ENCODE measurements at places on chromosomes 3 and 15.
A peak's percentile ranks its signal among the peaks of the same experiment; 100 is the strongest.

DNA sequence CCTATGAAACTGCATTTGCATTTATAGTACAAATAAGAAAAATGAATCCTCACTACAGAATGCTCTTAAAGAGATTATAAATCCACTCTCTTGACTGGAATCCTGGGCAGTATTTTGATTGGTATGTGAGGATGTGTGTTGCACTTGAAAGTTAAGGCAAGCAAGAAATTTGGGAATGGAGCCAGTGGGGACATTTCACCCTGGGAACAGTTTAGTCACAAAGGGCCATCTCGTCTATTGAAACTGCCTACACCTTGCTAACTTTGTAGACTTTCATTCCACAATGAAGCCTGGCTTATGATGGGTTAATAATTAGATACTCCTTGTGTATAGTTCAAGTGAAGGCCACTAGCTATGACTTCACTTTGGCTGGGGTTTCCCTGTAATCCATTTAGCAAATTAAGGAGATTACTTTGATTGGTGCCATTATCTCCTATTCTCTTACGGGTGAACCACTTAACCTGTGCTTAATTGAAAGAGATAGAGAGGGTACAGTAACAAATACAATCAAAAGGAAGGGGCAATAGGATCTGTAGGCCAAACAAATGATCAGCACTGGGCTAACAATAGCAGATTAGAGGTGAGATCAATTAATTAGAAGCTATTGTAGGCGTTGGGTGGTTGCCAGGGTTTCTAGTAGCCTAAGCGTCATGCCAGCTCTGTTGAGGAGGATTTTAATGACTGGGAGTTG lies 146.9 kb upstream of the RARB start:
- no peak for DNase-seq

GRCh38 chr15:75758071-75758872 lies 45.6 kb upstream of the CSPG4 start:
- peak; percentile 75 for DNase-seq

- DNase-seq: no peak
Measured at GRCh38 chr3:158471639-158472294, 99.2 kb upstream of the MLF1 start.

DNA sequence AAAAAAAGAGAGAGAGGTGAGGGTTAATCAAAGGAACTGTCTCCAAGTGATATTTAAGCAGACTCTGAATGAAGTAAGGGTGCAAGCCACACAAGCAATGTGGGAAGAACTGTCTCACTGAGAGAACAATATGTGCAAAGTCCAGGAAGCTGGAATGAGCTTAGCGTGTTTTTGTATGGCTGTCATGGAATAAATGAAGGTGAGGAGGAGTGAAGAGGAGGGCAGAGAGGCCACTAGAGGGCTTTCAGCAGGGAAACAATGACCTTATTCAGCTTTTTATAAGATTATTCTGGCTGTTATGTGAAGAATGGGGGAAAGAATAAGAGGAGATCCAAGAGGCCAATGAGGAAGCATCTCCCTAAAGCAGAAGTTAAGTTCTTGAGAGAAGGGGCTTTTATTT lies 86.9 kb upstream of the COL8A1 start:
- DNase-seq: no peak

DNA sequence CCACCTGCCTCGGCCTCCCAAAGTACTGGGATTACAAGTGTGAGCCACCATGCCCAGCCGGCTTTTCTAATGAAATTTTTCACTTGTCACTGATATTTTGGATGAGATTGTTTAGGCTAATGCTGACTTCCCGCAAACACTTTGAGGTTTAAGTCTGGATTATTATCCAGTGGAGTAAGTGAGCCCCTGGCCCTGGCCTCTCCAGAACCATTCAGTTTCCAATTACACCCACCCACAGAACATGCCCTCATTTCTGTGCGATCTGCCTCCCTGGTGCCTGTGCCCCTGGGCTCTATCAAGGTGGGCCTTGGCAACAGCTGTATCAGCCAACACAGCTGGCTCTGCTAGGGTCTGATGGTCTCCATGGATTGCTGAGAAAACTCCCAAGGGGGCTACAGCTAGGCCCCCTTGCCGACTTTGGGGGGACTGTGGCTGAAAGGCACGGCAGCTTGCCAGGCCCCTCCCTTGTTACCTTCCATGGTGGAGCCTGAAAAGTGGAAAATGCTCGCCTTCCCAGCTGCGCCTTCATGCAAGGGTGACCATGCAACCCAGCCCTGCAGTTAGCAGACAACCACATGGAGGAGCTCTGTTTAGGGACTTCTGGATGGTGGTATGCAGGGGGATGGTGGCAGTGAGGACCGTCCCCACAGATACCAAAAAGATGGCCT lies 288.9 kb downstream of the FAM43A start:
- no peak for DNase-seq

DNA sequence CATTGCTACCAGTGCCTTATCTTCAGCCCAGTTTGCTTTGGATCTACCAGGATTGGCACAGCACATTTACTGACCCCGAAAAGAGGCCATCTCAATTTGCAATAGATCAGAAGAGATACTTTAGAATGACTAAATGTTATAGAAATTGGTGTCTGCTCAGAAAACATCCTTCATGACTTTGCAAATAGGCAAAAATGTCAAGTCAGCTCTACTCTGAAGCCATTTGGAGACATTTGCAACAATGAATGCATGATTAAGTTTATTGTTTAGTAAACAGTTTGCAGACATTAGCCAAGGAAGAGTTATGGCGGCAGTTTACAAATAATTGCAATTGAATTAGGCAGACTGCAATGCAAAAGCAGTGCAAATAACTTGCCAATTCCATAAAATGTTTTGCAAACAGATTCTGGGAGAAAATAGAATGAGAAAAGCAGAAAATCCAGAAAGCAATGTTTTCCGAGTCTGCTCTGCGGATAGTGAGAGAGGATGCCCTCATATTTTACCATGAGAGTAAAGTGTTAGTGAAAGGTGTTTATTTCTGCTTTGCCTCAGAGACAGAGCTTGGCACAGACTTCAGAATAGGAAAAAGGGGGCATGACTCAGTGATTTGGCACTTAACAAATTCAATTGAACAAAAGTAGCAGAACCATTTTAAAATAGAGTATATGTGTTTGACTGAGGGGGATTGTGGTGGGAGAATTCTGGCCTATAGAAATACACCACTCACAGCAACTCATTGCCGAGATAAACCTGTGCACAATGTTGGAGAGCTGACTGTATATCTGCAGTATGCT lies 334.9 kb upstream of the NR2F2 start:
- DNase-seq: no peak

DNA sequence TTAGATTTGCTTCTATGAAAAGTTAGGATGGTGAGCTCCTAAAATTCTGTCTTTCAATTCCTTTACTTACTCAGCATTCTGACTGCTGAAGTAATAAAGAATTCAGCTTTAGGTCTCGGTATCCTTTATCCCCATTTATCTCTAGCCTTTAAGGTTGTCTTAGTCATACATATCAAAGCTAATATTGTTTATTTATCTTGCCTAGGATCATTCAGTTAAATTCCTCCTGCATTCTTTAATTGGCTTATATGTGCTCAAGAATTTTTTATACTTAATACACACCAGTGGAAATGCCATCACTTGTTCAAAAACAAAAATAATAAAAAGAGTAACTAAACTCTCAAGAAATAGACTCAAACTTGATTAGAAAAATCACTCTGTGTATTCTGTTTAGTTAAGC lies 507.0 kb downstream of the ZPLD1 start:
- no peak for DNase-seq

DNA sequence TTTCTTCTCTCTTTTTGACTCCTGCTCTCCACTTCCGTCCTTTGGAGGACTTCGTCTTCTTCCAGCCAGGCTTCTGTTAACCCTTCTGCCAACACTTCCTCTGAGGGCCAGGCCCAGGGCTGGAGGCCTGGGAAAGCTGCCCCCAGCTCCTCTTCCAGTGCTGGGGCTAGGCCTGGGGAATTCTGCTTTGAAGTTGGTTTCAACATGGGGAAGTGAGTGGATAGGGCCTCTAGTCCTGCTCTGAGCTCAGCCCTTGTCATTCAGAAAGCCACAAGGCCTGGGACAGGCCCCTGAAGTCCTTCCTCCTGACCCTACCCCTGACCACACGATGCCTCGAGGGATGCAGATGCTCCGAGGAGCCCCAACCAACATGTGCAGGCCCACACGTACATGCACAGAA lies 53.9 kb upstream of the HERC1 start:
- no peak for DNase-seq

- no peak for DNase-seq
Measured at GRCh38 chr3:2420919-2421318, 322.3 kb downstream of the CNTN4 start.

- DNase-seq: no peak
Measured at GRCh38 chr3:126927846-126928245, 55.1 kb upstream of the PLXNA1 start.

DNA sequence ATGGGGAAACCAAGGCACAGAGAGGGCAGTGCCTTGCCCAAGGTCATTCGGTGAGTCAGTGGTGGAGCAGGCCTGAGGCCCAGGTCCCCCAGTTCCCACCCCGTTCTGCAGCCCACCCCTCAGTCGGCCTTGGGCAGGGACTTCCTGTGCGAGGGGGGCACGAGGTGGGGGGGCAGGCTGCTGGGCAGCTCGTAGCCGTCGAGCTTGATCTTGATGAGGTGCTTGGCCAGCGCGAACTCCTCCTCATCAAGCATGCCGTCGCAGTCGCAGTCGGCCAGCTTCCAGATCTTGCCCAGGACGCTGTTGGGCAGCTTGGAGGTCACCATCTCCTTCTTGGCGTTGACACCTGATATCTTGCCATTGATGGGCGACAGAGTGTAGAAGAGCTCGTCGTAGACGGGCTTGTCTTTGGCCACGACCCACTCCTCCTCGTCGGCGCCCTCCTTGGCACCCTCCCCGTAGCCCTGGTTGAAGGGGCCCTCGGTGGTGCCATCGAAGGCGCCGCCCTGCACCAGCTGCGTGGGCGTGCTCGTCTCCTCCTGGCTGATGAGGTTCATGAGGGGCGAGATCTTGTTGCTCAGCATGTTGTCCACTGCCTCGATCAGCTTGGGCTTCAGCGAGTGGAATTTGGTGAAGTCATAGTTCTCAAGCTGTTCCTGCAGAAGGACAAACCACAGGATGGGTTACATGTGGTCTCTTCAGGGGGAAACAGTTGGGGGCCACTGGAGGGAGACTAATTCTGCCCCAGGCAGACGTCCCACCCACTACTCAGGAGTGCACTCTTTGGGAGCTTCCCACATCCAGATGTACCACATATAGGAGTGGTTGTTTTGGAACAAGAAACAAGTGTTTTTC lies 6.9 kb upstream of the SPTBN5 start:
- DNase-seq: no peak

GRCh38 chr3:179020112-179020511 lies 51.5 kb downstream of the ZMAT3 start:
- no peak for DNase-seq

DNA sequence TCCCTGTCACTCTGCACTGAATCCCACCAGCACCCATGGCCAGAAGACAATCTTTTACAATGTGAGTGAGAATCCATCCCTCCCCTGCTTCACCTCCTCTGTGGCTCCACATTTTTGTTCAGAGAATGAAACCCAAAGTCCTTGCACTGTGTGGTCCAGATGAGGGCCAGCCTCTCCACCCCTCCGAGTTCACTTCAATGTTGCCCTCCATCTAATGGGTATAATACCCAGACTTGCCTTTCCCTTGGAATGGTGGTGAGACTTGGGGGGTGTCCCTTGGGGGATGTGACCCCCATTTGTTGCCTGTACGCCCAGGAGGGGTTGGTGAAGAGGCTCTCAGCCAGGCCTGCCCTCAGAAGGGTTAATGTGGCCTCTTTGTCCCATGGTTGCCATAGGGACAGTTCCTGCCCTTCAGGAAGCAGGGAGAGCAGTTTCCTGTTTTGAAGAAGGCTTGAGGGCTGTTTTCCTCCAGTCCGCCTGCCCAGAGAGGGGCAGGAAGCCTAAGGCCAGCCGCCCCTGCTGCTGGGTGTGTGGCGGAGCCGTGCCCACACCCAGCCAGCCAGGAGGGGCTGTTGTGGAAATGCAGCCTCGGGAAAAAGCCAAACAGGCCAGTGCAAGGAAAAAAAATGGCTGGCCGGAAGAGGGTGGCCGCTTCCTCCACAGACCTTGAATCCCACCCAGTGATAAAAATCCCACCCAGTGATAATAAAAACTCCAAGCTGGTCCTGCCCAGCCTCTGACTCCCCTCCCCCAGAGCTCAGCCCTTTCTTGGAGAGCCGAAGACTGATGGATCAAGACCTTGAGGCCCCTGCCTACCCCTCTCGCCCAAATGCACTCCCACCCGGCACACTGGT lies 14.6 kb upstream of the FGD5 start:
- no peak for DNase-seq

GRCh38 chr3:37029111-37029510 lies 35.8 kb downstream of the MLH1 start:
- DNase-seq: no peak

DNA sequence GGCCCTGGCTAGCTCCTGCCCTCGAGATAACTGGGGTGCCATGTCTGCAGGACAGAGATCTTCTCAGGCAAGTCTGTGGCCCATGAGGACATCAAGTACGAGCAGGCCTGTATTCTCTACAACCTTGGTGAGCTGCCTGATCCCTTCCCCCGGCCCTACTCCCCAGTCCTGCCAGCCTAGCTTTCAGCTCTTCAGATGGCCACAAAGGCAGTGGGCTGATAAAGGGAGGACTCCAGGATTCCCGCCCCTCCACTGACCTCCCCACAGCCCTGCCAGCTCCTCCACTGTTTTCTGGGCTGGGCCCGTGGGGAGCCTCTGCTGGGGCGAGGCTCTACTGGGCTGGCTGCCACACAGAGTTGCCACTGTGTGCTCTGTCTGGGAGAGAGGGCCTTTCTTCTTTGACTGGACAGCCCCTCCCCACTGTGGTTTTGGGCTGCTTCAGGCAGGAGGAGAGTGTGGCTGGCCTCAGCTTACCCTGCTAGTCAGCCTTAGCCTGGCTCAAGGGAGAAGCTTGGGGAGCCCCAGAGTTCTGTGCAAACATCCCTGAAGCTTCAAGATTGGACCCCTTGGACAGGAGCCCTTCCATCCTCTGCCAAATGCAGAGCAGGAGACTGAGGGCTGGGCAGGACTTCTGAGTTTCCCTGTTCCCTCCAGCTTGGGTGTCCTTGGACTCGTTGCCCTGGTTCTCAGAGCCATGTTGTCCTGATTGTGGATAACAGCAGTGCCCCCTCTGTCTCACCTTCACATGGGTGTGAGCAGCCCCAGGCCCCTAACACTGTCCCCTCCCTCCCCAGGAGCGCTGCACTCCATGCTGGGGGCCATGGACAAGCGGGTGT lies 24.4 kb downstream of the PTPN23 start:
- DNase-seq: no peak

GRCh38 chr3:190644766-190645165 lies 130.9 kb downstream of the IL1RAP start:
- DNase-seq: no peak

DNA sequence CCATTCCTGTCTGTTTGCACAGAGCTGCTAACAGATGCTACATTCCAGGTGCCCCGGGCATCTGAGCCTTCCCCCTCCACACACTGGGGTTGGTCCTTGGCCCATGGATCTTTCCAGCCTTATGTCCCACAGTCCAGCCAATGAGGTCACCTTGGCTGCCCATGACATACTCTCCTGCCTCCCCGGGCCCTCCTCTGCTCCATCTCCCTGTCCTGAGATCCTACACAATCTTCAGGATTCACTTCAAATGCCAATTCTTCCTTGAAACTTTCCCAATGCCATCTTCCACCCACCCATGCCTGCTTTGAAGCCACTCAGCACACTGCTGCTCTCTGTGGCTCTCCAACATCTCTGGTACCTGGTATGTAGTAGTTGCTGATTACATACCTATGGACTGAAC lies 4.3 kb downstream of the CHRNA3 start:
- no peak for DNase-seq

- DNase-seq: no peak
Measured at GRCh38 chr3:53536282-53536681, 41.9 kb downstream of the CACNA1D start.

- DNase-seq: no peak
Measured at GRCh38 chr3:96813134-96813819, 1.1 kb upstream of the EPHA6 start.

- no peak for DNase-seq
Measured at GRCh38 chr15:40477642-40478327, 7.0 kb downstream of the CHST14 start.

All from T-helper 2 cell (primary cell).